ENCODE measurements at places on chromosomes 1 and 21.

DNA sequence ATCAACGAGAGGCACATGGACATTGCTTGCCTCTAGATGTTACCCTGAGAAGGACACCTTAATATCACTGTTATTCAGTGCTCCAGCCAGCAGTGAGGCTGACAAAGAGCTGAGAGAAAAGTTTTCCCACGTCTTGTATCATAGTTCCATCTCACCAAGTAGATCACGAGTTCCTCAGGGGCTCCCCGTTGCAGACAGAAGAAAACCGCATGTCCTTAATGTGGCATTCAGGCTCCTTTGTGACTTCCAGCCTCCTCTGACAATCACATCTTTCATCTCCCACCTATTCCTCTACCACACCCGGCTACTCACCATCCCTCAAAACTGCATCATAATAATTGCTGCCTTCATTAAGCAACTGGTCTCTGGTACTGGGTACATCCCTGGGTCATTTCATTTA is 75.3 kb downstream of the DMRTA2 start:
- no peak for DNase-seq

- DNase-seq, result no peak
Measured at GRCh38 chr1:154329152-154329521, 3.8 kb downstream of the ATP8B2 start.

DNA sequence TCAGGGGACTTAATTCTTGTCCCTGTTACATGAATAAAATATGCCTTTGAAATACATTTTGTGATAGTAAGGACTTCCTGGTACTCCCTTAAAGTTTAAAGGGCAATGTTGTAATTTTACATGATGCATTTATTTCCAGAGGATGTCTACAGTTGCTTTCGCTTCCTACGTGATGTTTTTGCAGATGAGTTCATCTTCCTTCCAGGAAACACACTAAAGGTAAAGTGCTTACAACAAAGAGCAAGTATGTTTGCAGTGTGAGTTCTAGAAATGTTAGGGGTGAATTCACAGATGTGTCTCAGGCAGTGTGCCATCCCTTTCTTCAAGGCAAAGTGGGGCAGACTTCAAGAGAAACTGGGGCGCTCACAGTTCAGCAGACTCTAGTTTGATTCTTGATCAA is 31.2 kb downstream of the GNPAT start:
- DNase-seq, result no peak

- DNase-seq, result peak; percentile 74
Measured at GRCh38 chr1:226870401-226871279, at the start of gene PSEN2. PSEN2 (plus strand) TSS chr1:226870616; CDS start chr1:226881908, 11,292 bp downstream.

GRCh38 chr1:61618755-61619154 is 106.2 kb downstream of the TM2D1 start:
- DNase-seq, result no peak

DNA sequence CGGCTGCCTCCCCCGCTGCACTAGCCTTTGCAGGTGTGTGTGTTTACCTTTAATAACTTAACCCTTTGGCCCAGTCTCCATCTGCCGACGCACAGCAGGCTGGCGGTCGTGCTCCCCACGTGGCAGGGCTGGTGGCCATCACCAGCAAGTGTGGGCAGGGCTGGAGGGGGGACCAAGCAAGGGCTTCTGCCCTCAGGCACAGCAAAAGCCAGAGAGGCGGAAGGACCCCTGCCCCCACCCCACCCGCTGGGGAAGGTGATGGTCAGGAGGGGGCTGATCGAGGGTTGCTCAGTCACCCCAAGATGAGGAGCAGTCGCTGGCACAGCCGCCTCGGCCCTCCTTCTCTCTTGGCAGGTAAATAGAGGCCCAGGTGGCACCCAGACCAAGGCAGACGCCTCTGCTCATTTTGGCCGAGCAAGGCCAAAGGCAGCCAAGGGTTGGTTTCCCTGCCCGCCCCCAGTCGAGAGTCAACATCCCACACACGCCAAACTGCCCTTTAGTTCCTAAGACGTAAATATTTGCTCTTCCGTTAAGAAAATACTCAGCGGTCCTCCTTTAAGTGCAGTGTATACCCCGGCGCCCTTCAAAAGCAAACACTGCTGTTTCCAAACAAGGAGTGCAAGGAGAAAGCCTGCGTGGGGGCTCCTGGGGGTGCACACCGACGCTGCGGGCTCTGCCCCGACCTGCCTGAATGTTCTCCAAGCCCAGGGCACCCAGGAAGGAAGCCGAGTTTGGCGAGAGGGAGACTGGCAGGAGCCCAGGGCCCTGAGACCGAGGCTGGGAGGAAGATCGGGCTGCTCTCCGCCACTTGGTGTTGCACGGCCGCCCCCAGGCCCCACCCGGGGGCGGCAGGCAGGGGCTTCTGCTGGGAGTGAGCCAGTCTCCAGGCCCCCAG is 82.7 kb downstream of the SIK1 start:
- no peak for DNase-seq

- DNase-seq, result no peak
Measured at GRCh38 chr1:156642265-156643048, 540 bp downstream of the BCAN start.

- no peak for DNase-seq
Measured at GRCh38 chr1:20282533-20282932, 8.1 kb upstream of the VWA5B1 start.

DNA sequence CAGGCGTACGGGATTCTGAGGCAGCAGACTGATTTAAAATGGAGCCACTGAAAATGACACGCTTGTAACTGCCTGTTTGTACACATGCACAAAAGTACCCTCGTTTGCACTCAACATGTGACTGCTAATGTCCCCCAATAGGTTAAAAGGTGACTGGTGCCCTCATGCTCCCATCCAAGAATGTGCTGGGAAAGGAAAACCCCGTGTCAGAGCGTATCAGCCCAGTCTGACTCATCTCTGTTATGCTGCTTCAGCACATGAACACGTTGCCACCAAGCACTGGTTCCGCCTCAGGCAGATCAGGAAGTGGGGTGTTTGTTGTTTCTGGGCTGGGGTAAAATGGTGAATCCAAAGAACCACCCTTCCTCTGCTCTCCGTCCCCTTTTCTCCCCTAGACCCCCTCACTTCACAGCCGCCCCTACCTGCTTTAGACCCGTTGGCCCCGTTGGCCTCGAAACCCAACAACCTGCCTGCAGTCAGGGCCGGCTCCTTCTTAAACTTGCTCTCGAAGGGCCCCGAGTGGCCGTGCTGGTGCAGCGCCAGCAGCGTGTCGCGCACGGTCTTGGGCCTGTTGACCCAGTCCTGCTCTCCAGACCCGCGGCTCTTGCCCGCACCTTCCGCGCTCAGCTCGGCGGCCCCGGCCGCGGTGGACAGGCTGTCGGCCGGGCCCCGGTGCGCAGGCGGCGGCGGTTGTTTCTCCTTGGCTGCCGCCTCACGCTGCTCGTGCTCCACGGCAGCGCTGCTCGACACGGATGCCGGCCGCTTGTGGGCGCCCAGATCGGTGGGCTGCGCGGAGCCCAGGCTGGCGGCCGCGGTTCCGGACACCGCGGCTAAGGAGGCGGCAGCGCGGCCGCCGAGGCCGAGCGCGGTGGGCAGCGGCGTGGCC is 1.7 kb downstream of the IRF2BP2 start:
- peak; percentile 79 for DNase-seq

DNA sequence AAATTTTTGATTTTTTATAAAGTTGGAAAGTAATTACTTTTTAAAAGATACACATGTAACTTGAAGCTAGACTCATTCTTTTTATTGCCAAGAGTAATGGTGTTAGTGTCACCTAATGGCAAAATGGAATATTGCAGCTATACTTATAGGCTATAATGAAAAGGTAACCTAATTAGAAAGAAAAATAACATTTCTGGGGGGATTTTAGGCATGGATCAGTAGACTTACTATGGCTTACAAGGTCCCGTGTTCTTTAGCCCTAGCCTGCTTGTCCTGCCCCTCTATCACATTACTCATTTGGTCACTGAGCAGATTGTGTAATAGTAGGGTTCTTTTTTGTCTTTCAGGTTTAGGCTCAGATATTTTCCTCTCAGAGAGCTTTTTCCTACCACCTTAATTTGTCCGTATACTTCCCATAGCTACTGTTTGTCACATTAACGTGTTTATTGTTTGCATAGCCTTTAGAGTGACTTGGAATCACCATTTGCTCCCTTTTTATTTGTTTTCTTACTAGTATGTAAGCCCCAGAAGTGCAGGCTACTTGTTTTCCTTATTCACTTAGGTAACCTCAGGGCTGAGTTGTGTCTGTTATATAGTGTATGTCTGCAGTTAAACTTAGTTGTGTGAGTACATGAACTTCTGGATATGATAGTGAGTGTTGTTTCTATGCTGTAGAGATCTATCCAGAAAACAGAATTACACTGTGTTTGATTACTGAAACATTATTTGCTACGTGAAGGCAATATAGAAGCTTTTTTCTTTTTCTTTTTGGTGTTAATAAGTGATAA is 58.7 kb downstream of the RABGAP1L start:
- DNase-seq, result no peak

- DNase-seq, result no peak
Measured at GRCh38 chr1:34265396-34265795, 88.7 kb downstream of the C1orf94 start.

- DNase-seq, result no peak
Measured at GRCh38 chr21:33368124-33368523, 35.1 kb upstream of the IFNGR2 start.

GRCh38 chr1:10253755-10254154 is 43.4 kb downstream of the KIF1B start:
- DNase-seq, result no peak

GRCh38 chr21:42423685-42424084 is 20.0 kb downstream of the UBASH3A start:
- no peak for DNase-seq

- no peak for DNase-seq
Measured at GRCh38 chr1:56552349-56552748, 27.0 kb downstream of the PLPP3 start.

DNA sequence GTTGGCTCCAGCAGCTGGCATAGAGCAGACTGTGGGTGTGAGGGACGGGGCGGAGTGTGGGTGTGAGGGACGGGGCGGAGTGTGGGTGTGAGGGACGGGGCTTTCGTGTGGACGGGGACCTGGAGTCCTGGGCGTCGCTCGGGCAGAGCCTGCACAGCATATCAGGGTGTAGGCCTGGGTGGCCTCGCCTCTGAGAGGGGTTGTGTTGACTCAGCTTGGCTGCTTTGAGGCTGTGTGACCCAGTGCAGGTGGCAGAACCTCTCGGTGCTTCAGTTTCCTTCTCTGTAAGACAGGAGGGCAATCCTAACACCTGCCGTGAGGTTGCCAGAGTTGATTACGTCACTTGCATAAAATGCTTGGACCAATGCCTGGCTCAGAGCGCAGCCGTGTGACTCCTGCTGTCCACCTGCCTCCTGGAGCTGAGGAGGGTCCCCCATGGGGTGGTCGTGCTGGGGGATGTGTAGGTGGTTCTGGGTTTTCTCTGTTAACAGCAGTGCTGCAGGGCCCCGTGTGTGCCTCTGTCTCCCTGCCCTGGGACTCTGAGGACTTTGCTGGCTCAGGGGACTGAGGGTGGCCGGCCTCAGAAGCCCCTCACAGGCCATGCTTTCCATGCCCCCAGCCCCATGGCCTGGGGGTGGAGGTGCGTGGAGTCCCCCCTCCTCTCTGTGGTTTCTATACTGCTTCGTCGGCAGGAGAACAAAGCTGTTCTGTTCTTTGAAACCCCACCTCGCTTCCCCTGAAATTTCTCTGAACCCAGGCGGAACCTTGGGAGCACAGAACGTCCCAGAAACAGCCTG is 15.4 kb downstream of the PDXK start:
- DNase-seq, result peak; percentile 36

- DNase-seq, result no peak
Measured at GRCh38 chr1:14064649-14065442, 364.9 kb downstream of the PRDM2 start.

- no peak for DNase-seq
Measured at GRCh38 chr1:84352298-84353106, 45.8 kb upstream of the DNASE2B start.

- no peak for DNase-seq
Measured at GRCh38 chr1:85656256-85656655, 52.0 kb downstream of the ZNHIT6 start.

DNA sequence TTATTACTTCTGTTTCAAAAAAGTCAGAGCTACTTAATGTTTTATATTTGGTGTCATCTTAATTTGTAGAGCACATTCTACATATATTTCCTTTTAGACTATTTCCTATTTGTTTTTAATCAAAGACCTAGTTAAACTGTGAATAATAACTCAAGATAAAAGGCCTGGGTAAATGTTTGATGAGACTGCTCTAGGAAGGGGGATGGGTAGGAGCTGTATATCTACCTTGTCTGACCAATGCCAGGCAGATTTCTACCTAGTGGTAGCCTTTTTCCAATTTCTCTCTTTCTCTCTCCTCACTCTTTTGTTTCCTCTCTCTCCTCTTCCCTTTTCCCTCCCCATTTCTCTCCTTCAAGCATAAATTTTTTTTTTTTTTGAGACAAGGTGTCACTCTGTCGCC is 31.9 kb upstream of the IVNS1ABP start:
- DNase-seq, result no peak

DNA sequence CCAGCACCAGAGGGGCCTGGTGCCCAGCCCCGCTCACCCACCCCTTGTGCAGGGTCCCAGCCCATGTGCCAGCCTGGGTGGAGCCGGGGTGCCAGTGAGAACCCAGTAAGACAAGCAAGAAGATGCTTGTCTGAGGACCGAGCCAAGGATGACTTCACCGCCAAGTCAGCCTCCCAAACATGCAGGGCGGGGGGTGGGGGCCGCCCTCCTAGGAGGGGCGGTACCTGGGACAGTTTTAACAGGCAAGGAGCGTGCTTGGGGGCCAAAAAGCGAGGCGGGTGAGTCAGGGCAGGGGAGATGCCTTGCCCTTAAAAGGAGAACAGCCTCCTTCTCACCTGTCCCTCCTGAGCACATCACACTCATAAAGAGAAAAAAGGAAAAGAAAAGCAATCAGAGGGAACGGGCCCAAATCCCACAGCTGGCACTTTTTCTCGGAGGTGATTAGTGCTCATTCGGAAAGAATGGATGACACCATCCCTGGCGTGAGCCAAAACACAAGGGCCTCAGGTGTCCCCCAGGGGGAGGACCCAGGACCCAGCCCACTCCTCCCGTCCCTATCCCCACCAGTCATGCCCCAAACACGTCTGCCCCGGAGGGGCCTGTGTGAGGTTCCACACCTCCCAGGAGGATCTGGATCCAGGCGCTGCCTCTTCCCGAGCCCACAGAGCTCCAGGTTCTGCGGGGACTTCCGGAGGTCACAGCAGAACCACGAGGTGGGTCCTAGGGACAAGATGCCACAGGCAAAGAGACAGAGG is 77.6 kb upstream of the IFFO2 start:
- DNase-seq, result no peak

- no peak for DNase-seq
Measured at GRCh38 chr1:245823408-245824147, 668.8 kb downstream of the KIF26B start.

DNA sequence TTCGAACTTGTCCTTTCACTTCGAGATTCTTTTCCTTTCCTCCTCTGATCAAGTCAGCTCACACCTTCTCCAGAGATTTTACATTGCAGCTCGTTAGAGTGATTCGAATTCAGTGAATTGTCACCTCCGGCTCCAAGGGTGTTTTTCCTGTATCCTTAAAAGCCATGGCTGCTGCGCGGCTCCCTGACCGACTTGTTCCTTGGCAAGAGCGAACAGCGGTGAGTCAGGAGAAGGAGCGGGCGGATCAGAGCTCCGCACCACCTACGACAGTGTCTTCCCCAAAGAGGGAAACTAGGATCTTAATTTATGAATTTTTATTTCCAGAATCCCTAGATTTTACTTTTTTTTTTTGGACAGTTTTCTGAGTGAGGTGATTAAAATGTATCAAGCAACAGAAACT is 204.4 kb upstream of the ADGRL2 start:
- DNase-seq, result no peak

GRCh38 chr1:92929461-92929860 is 31.8 kb downstream of the DIPK1A start:
- no peak for DNase-seq
